ENCODE measurements at places on chromosomes 3 and 15.

DNA sequence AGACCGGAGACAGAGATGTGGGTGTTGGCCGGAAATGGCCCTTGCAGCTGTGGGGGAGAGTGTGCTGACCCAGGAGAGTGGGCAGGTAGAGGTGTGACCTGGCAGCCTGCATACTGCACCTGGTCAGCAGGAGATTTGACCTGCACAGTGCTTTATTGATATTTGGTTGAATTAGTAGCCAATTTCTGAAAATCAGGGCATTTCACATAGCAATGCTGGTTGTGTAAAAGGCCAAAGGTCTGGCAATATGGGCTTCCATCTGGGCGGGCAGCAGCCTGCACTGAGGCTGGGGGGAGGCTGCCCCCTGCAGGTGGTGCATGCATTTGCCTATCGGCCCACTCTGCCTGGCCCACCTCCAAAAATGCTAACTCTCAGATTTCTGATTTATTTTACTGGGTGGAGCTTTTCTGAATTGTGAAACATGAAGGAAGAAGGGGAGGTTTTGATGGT, 9.4 kb upstream of the MGLL start:
- DNase-seq, result peak; percentile 49

DNA sequence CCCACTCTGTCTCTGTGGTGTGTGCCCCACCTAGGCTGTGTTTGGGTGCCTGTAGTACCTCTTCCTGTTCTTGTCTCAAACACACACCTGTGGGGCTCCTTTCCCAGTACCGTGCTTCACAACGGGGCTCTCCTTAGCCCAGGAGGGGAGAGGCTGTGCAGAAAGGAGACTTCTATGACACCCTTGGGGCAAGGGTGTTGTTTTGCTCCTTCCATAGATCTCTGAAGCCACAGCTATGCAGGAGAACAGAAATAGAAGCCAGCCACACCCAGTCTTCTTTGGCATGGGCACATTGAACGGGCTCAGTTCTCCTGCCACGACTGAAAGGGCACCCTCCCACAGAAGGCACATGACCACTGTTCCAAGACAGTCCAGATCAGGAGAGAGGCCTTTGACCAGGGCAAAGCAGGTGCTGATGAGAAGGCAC, 74.3 kb downstream of the LIPC start:
- no peak for DNase-seq

DNA sequence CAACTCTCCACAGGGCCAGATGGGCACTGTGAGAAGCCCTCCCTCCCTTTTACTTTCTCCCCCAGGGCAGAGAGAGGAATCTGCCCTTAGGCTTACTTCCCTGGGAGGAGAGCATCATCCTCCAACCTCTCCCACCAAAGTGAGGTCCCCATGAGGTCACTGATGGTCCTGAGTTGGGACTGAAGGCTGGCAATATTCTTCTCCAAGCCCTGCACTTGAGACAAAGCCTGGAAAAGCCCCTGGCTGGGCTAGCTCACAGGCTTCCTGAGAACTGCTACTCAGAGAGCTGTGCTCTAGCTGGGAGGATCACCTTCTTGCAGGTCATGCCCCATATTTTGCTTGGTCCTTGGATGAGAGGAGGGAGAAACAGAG, 110.0 kb upstream of the MEF2A start:
- no peak for DNase-seq

DNA sequence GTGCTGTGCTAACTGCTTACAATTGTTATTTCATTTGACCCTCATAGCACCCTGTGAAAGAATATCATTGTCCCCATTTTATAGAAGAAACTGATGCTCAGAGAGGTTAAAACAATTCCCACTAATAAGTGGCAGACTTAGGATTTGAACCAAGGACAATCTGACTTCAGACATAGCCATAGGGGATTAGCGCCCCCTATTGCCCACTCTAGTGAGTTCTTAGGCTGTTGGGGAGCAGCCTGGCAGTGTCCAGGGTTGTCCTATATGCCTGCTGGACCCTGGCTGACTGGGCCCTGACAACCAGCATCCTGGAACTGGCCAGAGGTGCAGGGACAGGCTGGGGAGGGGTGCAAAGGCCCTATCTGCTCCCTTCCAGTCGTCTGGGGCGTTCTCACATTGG, 15.4 kb downstream of the DPH3 start:
- peak; percentile 50 for DNase-seq

- DNase-seq, result no peak
These were observed 28.4 kb downstream of the PML start for GRCh38 chr15:74022706-74023470.

DNA sequence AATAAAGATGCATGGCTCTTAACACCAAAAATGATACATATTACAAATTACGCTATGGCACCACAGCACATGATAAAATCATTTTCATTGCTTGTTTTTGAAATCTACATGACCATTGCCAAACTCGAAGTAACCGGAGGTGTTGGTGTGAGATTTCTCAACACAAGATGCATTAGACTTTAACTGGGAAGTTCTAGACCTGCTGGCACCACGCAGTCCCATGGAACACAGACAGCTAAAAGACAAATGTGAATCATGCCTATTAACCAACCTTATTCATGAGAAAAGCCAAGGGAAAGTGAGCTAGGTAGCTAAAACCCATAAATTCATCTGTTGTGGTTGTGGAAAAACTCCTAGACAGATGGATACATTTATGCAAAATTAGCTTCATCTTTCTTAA, 595.4 kb downstream of the FOXP1 start:
- no peak for DNase-seq

DNA sequence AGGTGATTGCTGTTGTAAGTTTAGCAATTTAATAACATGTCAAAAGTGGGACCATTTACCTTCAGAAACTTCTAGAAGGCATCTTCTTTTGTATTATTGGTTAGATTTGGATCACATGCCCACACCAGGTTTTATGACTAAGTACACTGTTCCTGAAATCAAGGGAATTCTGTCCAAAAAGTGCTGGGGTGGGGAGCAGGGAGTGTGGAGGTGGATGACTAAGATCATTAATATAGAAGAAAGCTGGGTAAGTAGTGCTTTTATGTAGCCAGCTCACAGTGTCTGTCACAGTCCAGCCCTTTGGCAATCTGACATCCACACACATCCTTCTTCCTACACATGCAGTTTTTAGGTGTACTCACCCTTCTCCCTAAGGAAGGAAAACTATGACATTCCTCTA, 120.0 kb downstream of the TMCO5A start:
- peak; percentile 81 for DNase-seq

DNA sequence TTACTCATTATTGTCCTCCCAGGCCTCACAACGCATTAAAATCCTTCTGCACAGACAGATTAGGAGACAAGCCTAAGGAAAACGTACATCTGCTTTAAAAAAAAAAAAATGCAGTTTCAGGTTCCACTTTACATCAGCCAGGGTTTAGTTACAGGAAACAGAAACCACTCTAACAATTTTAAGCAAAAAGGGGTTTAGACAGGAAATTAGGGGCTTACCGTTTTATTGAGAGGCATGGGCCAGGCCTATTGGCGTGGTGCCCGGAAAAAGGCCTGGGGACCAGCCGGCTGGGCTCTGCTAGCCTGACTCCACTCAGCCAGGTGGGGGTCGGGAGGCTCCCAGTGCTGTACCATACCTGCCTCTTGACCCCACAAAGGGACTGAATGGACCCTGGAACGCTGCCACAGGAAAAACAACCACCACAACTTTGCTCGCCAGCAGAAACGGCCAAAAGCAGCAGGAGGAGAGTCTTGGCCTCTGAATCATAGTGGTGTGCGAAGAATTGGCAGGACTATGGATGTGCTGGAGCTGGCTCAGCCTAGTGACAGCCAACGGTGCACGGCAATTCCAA, 124.3 kb downstream of the CHSY1 start:
- peak; percentile 98 for DNase-seq

GRCh38 chr15:85527895-85528294, 147.5 kb downstream of the AKAP13 start:
- DNase-seq, result peak; percentile 90

DNA sequence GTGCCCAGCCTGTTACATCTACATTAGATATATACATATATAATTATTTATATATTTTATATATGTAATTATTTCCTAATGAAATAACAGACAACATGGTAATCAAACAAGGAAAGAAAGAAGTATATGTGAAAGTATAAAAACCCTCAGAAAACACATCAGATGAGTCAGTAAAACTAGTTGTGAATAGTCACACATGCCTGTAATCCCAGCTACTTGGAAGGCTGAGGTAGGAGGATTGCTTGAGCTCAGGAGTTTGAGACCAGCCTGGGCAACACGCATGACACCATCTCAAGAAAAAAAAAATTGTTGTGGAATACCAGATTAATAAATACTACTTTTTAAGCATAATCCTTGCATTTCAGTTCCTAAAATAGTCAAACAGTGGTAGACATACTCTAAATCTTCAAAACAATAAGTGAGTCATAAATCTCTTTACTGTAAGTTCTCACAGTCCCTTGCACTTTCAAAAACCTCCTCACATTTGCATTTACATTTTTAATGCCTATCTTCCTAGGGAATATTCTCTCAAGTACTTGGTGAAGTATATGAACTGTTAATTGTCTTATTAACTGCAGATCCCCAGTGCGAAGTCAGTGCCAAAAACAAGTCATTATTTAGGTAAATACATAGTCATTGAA, 106.5 kb downstream of the MYO9A start:
- DNase-seq, result no peak

GRCh38 chr3:24119321-24119751, 174.2 kb downstream of the NR1D2 start:
- DNase-seq, result peak; percentile 67

DNA sequence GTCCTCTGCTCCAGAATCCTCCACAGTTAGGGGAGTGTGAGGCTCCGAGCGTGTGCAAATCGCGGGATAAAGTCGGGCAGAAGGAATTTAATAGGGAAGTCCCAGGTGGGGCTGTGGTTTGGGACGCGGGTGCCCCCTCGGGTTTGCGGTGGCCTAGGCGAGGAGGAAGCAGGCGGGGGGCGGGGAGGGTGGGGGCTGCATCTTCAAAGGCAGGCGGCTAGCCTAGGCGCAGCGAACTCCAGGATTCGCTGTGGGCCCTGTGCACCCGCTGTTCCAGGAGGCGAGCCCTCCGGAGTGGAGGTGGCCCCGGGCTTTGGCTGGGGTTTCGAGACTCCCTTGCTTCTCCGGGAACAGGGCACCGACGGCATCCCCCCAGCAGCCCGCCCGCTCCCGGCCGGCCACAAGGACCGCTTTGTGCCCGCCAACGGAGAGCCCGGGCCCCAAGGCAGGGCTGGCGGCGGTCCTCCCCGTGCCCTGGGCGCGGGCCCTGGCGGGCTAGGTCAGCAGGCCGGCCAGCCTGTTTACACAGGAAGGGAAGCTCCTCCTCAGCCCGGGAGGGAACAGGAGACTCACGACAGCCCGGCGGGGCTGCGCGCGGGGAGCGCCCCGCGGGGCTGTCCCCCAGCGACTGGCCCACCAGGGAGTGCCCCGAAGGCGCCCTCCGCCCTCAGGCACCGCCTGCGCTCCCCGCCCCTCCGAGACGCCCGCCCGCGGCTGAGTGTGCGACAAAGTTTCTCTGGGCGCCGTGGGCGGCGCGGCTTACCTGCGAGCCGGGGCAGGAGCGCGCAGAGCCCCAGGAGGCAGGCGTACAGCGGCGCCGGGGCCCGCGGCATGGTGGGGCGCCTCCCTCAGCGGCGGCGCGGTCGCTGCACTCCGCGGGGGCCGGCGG, 753 bp downstream of the ITGB5 start:
- DNase-seq, result peak; percentile 38

GRCh38 chr3:86793786-86794185, 197.2 kb downstream of the VGLL3 start:
- DNase-seq, result peak; percentile 97

DNA sequence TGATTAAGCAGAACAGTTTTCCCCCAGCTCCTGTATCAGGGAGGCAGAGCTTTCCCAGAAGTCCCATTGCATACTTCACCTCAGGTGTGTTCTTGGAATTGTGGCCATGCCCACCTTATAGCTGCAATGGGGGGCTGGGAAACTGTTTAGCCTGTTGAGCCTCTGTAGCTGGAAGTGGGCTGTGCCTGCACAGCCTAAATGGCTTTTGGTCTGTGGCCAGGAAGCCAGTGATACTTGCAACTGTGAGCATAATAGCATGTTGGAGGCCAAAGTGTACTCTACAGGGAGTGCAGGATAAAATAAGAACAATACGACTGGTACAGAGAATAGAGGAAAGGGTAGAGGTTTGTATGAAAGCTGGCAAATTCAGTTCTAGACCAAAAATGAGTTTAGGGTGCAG, 248.5 kb downstream of the PTPRG start:
- DNase-seq, result no peak

DNA sequence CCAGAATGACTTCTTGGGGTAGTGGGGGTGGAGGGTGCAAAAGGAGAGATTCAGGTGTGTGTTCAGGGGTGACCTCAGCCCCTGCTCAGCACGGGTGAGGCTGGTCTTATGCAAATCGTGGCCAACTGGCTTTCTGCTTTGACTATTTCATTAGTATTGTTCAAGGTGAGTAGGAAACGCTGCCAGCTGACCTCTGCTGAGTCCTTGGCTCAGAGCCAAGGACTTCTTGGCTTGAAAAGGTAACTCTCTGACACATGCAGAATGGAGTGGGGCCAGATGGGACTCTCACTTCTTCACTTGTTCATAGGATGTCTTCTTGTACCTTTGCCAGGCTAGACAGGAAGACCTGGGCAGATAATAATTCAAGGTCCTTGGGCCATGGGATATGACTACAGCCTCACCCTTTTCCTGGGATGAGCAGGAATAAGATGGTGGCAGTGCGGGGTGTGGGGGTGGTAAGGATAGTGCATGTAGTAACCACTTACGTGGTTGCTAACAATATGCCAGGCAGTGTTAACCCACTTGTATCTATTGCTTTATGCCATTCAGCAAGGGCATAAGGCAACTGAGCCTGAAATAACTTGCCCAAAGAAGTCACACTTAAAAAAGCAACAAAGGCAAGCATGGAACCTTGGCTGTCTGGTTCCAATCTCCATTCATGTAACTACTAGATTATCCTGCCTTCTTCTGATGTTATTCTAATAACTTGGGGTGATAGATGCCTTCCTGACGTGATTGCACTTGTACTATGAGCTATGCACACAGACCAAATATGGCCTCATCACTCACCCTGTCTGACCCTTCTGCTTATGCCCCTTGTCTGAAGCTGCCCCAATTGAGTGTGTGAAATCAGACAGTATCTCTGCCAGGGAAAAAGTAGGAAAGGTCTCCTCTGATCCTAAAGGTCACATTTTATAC, 193.1 kb downstream of the NR1D2 start:
- no peak for DNase-seq

GRCh38 chr3:12336099-12336498, 47.2 kb downstream of the PPARG start:
- DNase-seq, result no peak

Data from IMR-90 (cell line).